Activated T-cell treated with anti-CD3 and anti-CD28 coated beads for 24 hours (primary cell): ENCODE measurements at places on chromosomes 2 and 18.

DNA sequence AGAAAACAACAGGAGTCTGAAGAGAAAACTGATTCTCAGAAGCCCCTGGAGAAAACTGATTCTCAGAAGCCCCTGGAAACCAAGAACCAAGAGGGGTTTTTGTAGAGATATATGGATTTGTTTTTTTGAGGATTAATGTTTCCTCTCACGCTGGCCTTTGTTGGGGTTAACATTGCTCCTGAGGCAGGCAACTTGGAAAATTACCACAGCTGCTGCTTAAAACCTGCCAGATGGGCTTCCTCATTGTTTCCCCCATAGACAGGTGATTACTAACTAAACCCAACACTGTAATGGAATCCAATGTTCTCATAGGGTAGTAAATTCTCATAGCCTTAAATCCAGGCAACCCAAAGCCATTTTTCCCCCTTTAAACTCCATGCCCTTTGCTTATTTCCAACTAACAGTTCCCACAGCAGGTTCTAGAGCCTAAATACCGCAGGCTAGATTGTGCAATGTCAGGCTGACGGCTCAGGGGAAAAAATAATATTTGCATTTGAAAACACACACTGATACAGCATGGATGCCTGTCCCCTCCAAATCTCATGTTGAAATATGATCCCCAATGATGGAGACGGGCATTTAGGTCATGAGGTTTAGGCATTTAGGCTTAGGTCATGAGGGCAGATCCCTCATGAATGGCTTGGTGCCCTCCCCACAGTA, 272.3 kb upstream of the PKDCC start:
- DNase-seq: no peak

DNA sequence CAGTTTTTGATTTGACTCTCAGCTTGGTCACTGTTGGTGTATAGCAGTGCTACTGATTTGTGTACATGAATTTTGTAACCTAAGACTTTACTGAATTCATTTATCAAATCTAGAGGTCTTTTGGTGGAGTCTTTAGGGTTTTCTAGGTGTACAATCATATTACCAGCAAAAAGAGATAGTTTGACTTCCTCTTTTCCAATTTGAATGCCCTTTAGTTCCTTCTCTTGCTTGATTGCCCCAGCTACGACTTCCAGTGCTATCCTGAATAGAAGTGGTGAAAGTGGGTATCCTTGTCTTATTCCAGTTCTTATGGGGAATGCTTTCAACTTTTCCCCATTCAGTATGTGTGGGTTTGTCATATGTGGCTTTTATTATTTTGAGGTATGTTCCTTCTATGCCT, 312.9 kb upstream of the REV1 start:
- no peak for DNase-seq

DNA sequence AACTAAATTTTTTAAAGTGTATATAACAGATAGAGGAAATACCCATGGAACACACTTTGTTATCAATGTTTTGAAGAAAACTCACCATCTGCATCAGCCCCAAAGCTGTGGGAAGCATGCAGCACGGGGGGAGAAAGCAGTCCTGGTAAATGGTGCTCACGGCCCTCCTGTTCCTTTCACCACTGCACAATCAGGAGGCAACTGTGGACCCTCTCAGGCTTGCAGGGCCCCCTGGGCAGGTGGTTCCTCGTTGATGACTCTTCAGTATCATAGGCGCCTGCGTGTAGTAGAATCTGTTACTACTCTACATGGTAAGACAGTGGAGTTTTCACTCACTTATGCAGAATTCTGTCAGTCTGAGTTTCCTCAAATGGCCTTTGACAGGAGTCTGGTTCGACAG, 4.9 kb upstream of the CNDP1 start:
- no peak for DNase-seq

DNA sequence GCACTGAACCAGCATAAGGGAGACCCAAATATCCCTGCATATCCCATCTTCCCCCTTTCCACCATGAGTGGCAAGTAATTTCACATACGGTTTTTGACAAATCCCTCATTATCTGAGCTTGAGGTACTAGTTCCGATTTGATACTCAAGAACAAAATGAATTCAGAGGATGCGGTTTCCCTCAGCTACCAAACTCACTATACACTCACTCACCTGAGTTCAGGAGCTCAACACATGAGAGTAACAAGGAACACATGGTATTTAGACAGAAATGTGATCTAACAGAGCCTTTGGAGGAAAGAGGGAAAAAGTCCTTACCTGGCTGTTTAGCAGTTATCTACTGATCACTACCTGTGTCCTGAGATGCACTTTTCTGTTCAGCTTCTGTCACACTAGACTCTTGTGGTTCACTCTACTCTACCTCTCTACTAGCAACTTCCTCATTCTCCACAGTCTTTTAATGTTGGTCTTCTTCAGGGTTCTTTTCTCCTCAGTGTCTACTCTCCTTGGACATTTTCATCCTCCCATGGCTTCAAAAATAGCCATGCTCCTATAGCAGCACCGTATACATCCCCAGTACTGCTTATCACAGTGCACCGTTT, 25.1 kb downstream of the ASXL2 start:
- DNase-seq: no peak

DNA sequence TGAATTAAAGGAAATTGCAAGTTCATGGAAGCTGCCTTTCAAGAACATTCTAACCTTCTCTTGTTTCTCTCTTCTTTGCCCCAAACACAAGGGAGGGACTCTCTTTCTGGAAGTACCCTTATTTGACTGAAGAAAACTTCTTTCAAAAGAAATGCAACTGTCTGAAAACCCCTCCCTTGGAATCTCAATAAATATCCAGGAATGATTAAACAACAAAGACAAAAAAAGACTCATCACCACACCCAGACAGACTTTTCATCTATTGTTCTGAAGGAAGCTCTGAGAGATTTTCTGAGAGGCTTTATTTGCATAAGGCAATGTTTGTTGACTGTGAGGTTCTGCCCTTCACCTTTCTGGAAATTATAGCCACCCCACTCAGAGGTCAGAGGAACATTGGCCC, 1260.9 kb downstream of the LRP1B start:
- no peak for DNase-seq

- no peak for DNase-seq
Measured at GRCh38 chr2:224832207-224832606, 116.0 kb upstream of the CCDC195 start.

DNA sequence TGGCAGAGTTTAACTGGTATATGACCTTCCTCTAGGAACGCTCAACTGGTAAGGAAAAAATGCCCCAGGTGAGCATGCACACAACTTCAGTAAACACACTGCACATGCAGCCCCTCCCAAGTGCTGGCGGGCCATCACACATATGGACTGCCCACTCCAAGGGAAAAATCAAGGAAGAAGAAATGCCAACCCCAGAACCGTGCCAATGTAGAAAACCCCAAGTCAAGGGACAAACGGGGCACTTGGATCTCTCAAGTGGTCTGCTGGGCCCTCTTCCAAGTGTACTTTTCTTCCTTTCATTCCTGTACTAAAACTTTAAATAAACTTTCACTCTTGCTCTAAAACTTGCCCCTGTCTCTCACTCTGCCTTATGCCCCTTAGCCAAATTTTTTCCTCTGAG, 76.4 kb upstream of the ACVR1 start:
- DNase-seq: no peak

GRCh38 chr18:53689886-53690285, 534.6 kb downstream of the MBD2 start:
- no peak for DNase-seq

DNA sequence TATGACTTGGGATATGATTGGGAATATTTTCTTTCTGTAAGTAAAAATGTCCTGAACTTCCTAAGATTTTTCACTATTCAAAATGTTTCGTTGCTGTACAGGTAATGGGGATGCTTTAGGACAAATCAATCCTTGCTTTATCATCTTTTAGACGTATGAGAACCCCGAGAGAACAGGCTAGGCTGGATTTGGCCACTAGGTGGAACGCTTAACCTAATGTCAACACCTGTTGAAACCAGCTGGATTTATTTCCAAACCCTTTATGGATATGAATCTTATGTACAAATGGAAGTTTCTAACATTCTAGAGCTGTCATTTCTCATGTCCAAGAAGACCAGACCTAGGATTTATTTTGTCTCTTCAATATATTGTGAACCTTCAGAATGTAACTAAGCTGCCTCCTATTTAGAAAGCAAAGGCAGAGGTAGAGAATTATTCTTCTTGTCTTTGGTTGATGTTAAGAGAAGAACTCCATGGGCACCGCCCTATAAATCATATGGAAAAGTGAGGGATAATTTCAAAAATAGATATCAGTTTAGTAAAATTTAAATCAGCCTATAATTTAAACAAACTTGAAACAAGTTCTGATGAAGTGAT, 96.7 kb downstream of the PMAIP1 start:
- DNase-seq: no peak

DNA sequence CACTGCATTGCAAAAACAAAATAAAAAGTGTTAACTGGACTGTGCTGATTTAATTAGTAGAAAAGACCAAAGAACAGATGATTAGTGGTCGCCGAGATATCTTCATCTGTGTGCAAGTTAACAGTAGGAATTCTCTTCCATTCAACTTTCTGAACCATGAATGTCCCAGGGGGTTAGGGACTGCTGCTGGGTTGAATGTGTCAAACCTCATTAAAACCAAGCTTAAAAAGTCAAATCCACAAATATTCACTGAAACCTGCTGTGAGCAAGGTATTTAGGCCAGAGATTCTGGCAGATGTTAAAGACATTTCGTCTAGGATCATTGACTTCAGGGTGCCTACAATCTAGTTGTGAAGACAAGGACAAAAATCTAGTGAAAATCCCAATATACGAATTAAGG, 58.7 kb downstream of the STPG4 start:
- DNase-seq: no peak

DNA sequence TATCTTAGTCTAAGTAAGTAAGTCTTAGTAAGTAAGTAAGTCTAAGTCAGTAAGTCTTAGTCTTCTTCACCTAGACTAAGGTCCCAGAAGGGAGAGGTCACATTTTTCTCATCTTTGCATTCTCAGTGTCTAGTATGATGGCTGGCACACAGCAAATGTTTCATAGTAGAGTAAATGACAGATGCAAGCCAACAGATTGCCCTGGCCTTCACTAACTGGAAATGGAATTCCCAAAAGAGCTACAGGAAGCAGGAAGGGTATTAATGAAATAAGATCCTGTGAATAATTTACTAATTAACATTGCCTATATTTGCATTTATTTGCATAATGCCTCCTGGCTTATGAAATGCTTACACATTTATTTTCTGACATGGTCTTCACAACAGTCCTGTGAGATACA, 221.6 kb downstream of the RAD51AP2 start:
- DNase-seq: no peak

GRCh38 chr2:119083416-119083815, 75.1 kb downstream of the C1QL2 start:
- DNase-seq: no peak

- no peak for DNase-seq
Measured at GRCh38 chr18:6571239-6571602, 156.5 kb upstream of the L3MBTL4 start.

GRCh38 chr2:17317439-17317976, 200.7 kb downstream of the RAD51AP2 start:
- DNase-seq: no peak

- no peak for DNase-seq
Measured at GRCh38 chr2:10305715-10306114, 3.0 kb downstream of the HPCAL1 start.

DNA sequence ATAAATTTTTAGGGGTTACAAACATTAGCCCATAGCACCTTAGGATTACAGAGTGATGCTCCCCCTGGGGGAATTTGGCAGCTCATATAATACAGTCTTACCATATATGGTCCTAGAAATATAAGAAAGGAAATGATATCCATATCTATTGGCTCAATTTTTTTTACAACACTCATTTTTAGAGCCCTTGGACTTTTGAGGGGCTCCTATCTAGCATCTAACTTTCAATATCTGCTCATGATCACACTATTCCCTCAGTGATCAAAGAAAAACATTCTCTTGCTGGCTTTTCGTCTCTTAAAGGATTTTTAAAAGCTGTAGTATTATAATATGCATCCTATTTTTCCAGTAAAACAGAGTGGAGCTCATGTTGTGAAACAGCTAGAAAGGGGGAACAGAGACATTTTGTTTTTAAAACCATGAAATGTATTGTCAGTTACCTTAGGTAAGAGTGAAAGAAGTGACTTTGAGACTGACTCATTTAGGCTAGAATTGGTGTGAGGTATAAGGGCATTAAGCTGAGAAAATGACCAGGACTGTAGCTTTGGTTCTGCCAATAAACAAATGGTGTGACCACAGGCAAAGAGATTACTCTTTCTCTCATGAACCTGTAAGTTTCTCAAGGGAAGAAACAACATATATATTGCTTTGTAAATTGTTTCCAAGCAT, 65.8 kb downstream of the ALPK2 start:
- no peak for DNase-seq

DNA sequence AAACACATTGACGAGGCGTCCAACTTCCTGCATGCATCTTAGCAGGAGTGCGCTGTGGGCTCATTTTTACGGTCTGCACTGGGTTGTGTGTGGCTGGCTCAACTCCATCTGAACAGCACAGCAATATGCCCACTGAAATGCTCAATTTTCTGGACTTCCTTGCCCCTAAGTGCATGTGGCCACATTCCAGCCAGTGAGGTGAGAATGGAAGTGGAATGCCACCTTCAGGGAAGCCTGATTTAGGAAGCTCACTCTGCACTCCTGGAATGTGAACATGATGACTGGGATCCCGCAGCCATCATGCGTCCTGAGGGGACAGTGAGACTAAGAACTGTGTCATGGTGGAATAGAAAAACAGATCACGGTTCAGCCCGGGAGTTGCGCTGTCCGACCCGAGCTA, 76.2 kb downstream of the PSMG2 start:
- no peak for DNase-seq

- no peak for DNase-seq
Measured at GRCh38 chr2:7752291-7752690, 835.1 kb downstream of the RNF144A start.

GRCh38 chr18:3468066-3468705, 18.2 kb downstream of the TGIF1 start:
- DNase-seq: no peak

- no peak for DNase-seq
Measured at GRCh38 chr18:50360611-50361010, 14.2 kb upstream of the SKA1 start.

DNA sequence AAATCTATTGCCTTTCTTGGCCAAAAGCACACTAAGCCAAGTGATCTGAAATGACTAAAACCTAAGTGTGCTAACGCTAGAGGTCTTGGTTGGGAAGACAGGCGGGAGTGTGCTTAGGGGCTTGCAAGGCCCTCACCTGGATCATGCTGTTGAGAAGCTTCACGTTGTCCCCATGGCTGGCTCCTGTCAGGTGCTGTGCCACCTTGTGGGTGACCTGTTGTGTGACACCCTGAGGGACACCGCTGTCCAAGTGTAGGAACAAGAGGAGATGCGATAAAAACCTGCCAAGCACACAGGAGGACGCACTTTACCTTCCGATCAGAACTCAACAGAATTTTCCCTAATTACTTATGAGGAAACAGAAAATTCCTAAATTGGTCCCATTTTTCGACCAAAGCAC, 50.8 kb downstream of the EPG5 start:
- DNase-seq: no peak
